Fibroblast of lung (primary cell): ENCODE measurements at places on chromosomes 1 and 21.
A peak's percentile ranks its signal among the peaks of the same experiment; 100 is the strongest.

- DNase-seq, result no peak
These were observed 56.8 kb downstream of the SLC30A10 start for GRCh38 chr1:219871427-219872057.

DNA sequence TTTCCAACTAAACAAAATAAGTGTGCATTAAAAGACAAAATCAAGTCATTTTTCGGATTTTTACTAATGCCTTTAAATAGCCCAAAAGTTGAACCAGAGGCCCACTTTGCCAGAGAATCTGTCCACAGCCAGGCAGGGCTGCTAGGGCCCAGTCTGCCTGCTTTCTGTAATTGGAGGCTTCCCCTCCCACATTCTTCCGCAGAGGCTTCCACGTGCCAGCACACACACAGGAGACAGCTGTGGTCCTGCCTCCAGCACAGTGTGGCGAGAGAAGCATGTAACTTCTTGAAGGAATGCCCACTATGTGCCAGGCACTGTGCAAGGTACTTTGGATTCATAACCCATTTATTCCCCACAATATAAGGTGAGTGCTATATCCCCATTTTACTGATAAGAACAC is 11.3 kb upstream of the PDZK1IP1 start:
- DNase-seq, result peak; percentile 43

GRCh38 chr1:240985081-240985480 is 371.9 kb downstream of the RGS7 start:
- no peak for DNase-seq

GRCh38 chr1:53074313-53075154 is 12.5 kb downstream of the PODN start:
- DNase-seq, result no peak

- peak; percentile 83 for DNase-seq
These were observed at the start of gene PRDX6 for GRCh38 chr1:173477286-173478093. Gene PRDX6 (plus strand): TSS chr1:173477335. CDS start chr1:173477398, 63 bp downstream.
